Renal pelvis (tissue), 12 donors: ENCODE measurements at places on chromosomes 2 and 18. TPM values are rescaled to one million over a fixed set of nuclear protein-coding genes. Genes with fewer than 3 reads are reported as not detected.

GRCh38 chr2:120415728-120416509 lies 70.0 kb downstream of the INHBB start:
- no peak for DNase-seq

DNA sequence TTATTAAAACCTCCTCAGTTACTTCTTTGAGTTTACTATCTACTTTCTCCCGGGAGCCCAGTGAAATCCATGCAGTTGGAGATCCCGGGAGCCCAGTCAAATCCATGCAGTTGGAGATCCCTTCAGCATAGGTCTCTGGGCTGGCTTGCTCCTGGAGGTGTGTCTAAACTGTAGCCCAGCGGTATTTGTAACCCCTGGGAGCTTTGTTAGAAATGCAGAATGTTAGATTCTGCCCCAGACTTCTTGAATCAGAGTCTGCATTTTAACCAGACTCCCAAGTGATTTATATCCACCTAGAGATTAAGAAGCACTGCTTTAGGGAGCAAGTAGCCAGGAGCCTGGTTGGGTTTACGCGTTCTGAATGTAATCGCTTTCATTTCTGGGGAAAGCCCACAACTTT lies 54.5 kb downstream of the ARHGAP28 start:
- no peak for DNase-seq

GRCh38 chr2:233044974-233045605 lies 12.6 kb downstream of the NEU2 start:
- DNase-seq = no peak

DNA sequence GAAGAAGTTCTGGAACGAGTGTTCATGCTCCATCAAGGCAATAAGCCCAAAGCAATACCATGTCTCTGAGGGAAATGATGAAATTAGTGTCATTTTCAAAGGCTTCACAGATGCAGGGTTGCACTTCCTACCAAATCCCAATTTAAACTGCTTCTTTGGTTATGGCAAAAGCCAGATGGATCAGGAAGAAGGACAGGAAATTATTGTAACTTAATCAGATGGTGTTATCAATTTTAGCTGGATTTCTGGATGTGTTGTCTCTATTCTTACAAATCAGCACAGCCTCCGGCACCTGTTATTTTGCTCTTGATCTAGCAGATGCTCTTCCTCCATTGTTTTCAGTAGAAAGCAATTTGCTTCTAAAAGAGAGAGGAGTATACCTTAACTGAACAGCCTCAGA lies 693.4 kb downstream of the SOCS6 start:
- DNase-seq = no peak

DNA sequence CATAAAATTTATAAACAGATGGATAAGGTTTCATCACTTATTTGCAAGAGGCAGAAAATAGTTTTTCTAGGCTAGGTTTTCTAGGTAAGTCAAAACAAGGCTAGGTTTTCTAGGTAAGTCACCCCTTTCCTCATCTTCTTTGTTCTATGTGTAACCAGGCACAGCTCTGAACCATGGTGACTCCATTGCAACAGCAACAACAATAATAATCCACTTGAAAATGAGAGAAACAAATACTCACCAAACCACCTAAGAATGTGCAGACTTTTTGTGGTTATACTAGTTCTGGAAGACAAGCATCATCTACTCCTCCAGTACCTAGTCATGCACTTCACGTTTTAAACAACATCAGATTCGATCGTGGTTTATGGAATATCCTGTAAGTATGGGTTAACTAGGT lies 237.4 kb upstream of the ACVR2A start:
- DNase-seq = no peak

GRCh38 chr2:134401789-134402188 lies 147.9 kb downstream of the MGAT5 start:
- DNase-seq = no peak

DNA sequence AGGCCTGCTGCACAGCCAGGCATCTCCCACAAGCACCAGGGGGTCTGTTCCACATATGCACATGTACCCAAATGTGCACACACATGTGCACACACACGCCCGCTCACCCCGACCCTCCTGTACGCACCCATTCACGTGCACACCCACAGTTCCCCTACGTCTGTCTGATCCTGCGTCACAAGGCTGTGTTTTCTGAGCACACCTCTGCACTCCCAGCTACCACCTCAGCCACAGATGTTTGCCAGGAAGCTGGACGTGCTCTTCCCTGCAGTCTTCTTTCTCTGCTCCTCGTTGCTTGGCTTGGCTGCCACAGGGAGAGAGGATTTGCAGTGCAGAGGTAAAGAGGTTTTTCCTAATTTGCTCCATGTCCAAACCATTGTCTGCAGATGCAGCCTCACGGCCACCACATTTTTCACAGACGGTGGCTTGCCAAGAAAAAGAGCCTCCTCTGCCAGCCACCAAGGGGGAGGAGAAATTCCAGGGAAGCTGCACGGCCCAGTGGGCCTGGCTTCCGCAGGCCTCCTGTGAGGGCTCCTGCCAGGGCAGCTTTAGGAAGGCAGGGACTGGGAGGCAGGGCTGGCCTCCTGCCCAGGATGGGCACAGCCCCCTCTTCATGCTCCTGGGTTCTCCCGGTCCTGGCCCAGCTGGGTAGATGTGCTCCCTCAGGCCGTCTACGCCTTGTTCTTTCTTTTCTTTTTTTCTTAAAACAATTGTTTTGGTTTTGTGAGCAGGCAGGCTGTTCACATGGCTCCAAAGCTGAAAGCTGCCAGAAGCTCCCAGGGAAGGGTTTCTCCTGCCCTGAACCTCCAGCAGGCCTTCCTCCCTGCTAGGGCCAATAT lies 29.3 kb upstream of the HS6ST1 start:
- DNase-seq = peak; percentile 73

DNA sequence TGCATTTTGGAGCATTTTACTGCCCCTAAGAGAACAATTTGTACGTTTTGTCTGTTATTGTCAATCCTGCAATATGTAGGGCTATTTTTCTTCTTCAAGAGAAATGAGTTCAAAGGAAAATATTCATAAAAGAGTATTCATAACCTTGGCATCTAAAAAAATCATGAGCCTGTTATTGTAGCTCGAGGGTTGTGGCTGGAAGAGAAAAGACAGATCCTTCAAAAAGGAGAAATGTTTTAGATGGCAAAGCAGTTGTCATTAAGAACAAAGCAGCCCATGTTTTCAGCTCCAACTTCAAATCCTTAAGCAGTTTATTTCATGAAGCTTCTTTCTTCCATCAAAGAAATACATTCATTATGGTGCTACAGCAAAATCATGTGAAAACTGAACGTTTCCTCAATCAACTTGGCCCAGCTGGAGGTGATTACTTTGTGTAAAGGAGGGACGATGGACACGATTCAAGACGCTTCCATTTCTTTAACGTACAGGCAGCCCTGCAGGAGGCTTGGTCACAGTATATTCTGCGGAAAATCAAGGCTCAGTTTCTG lies 31.4 kb downstream of the QPCT start:
- no peak for DNase-seq

DNA sequence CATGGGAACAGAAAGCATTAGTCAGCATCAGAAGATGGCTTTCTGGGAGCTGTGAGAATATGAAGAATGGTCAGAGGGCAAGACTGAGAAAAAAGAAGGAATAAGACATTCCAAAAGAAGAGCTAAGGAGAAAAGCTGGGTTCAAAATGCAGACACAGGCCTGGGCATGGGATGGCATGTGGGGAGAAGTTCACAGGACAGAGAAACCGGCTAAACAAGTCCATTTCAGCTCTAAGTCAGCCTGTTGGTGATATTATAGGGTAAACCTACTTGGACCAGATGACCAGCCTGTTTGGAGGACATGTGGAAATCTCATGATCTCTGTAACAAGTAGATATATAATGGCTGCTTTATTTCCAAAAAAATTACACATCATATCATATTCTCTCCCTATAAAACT lies 91.7 kb upstream of the MEIS1 start:
- no peak for DNase-seq

DNA sequence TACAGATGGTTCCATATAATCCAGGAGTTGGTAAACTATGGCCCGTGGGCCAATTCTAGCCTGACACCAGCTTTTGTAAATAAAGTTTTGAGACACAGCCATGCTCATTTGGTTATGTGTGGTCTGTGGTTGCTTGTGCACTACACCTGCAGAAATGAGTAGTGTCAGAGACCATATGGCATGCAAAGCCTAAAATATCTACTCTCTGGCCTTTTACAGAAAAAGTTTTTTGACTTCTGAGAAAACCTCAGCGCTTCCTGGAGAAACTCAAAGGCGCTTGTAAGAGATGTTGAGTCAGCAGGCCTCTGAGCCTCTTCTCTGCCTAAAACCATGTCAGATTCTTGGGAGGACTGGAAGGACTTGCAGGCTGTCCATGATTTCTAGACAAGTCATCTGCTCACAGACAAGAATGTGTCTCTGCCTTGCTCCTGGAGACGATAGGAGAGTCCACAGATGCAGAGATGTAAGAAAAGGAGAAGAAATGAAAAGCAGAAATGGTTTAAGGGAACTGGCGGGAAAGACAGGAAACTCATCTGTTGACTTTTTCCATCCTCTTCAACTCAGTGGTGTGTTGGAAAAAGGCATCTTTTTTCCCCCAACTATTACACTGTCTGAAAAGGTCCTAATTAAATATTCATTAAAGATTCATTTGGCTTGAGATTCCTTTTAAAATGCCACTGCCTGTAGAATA lies 5.2 kb downstream of the TTC39C start:
- DNase-seq = no peak

- DNase-seq = no peak
Measured at GRCh38 chr2:209523867-209524266, 100.0 kb downstream of the MAP2 start.

DNA sequence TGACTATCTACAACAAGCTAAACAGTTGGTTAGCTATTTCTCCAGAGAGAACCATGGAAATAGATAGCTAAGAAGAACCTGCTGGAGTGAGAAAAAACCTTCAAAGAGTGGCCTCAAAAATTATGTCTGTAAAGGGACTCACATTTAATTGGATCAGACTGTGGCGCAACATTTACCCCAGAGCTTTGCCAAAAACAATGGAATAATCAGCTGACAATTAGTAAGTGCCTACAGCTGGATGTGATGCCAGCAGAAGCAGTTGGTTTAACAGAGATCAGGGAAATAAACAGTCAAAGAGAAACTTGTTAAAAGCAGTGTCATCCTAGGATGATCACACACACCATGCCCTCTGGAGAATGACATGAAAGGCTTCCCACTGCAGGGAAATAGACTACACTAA lies 310.7 kb downstream of the CLIP4 start:
- no peak for DNase-seq

- no peak for DNase-seq
Measured at GRCh38 chr2:236176417-236176816, 8.2 kb upstream of the GBX2 start.

- DNase-seq = no peak
Measured at GRCh38 chr18:11561293-11561692, 48.1 kb upstream of the SLC35G4 start.

DNA sequence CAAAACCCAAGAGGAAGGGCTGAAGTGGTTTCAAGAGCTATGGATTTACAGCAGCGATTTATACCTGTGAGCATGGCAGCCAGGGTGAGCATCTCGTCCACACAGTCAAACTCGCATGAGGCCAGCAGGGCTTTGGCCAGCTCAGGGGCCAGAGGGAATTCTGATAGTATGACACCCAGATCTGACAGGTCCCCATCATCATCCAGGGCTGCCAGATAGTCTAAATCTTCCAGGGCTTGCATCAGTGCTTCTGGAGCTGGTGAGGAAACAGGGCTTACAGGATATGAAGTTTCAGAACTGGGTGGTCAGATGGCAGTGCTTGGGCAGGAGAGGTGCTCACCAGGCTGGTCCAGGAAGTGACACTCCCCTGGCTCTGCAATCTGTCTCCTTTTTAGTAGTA lies 3.5 kb downstream of the DQX1 start:
- DNase-seq = no peak

The SERPINB11 gene
- polyA plus RNA-seq = not detected

The KCNF1 gene
- 1.8 TPM for polyA plus RNA-seq

The SERPINB4 gene
- not detected for polyA plus RNA-seq

The MARCHF7 gene
- polyA plus RNA-seq = 133 TPM

The SCN7A gene
- polyA plus RNA-seq = 18.1 TPM
